ENCODE measurements at places on chromosomes 1 and 21.

- DNase-seq = no peak
Observed at GRCh38 chr1:113178106-113178505, 105.1 kb downstream of the LRIG2 start.

DNA sequence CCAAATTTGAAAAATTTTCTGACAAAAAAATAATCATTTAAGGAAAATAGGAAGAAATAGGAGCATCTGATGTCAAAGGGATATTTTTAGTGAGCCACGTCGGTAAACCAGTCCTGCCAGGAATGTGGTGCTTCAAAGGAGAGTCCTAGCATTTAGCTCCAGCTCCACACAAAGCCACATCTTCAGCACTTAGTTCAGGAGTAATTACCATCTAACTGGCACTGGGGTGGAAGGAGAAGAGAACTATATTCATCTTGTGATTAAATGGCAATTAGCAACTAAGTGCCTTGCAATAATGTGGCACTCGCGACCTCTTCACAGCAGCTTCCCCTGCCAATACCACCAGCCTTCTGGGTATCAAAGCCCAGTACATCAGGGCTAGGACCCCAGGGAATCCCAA, 409.1 kb downstream of the SETD4 start:
- DNase-seq = no peak

DNA sequence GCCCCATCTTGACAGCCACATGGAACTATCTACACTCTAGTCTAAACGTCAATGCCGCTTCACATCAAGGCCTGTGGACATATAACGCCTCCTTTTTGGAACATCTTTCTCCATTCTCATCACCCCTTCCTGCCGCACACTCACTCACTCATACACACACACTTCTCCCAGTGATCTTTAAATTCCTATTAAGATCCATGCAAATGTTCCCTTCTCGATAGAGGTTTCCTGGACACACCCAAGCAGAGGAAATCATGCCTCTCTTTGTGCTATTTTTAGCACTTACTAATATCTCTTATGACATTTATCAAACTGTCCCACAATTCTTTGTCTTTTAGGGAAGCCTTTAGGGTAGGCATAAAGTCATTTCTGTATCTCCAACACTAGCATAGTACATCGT, 28.2 kb upstream of the SLAMF9 start:
- no peak for DNase-seq

- no peak for DNase-seq
Observed at GRCh38 chr1:194476872-194477271, 1290.5 kb upstream of the B3GALT2 start.

- peak; percentile 46 for DNase-seq
Observed at GRCh38 chr1:20717452-20718342, at the start of gene KIF17. TSS of gene KIF17 (minus strand) at chr1:20718007. CDS start at chr1:20717706, 301 bp downstream.

GRCh38 chr1:224082146-224082545, 31.8 kb upstream of the FBXO28 start:
- DNase-seq = no peak

GRCh38 chr1:53117836-53118235, 24.6 kb downstream of the SLC1A7 start:
- no peak for DNase-seq

GRCh38 chr1:211775170-211775569, 55.4 kb downstream of the LPGAT1 start:
- DNase-seq = no peak

DNA sequence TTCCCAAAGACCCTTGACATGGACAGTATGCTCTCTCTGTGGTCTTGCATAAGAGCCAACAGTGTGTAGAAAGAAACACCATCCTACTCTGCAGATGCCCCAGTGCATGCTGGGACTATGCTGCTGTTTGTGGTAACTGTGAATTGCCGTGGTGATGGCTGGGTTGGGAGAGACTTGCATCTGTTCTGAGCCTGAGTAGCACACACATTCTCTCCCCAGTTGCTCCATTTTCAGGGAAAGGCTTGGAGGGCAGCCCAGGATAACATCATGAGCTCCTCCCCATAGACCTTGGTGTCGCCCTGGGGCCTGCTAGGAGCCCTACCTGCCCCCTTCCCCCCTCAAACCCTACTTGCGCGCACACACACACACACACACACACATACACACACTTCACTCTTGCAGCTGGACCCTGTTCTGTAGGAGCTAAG, 120.9 kb upstream of the IPO9 start:
- no peak for DNase-seq

DNA sequence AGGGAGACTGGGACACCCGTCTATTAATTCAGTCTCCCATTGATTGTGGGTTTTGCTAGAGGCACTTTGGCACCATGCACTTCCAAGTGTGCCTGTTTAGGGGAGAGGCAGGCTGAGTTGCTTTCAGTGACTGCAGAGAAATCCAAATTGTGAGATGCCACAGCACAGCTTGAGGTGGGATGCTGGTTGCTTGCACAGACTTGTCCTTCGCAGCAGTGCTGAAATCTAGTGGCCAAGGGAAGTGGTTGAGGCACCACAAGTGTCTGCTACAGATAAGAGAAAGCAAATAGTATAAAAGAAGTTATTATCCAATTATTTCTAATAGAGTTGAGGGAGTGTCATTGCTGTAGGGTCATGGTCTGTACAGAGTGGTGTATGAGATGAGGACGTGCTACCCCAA, 40.0 kb upstream of the APP start:
- no peak for DNase-seq

GRCh38 chr1:74703386-74704182, 29.3 kb downstream of the CRYZ start:
- DNase-seq = no peak

DNA sequence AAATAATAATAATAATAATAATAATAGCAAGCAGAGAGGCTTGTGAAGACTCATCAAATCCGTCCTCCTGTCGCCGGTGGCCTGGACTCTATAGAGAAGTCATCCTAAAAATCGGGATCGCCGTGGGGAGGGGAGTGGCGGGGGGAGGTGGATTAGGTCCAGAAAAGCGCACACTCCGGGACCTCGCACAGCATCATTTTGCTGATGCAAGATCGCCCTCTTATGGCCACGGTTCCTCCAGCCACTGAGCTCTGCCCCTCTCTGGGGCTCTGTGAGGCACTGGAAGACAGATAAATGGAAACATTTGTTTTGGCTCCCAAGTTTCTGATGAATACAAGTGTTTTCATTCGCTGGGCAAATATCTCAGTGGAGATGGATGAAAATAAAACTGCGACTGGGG, 612.0 kb downstream of the MATN1 start:
- peak; percentile 5 for DNase-seq

- DNase-seq = no peak
Observed at GRCh38 chr1:247530785-247531184, 5.5 kb downstream of the OR2C3 start.

GRCh38 chr1:109821221-109821669, 57.5 kb upstream of the EPS8L3 start:
- DNase-seq = no peak
